ENCODE measurements at places on chromosomes 1 and 21.

- DNase-seq: no peak
Observed at GRCh38 chr1:234307726-234308125, 65.5 kb upstream of the COA6 start.

DNA sequence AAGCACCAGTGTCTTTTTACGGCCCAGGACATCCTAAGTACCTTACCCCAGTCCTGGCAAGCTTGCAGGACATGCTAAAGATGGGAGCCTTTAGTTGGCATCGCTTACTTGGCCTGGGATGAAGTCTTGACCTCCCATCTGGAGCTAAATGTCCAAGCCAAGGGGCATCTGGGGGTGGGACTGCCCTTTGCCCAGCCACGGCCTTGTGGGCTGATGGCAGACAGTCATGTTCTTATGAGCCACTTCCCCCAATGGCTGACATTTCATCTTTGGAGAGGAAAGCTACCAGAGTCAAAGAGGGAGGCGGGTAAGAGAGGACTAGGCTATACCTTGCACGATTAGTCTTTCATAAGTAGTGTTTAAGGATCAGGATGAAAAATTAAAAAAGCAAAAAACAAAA is 32.2 kb downstream of the OPTC start:
- no peak for DNase-seq

- no peak for DNase-seq
Observed at GRCh38 chr21:19275065-19275464, 871.5 kb upstream of the TMPRSS15 start.

DNA sequence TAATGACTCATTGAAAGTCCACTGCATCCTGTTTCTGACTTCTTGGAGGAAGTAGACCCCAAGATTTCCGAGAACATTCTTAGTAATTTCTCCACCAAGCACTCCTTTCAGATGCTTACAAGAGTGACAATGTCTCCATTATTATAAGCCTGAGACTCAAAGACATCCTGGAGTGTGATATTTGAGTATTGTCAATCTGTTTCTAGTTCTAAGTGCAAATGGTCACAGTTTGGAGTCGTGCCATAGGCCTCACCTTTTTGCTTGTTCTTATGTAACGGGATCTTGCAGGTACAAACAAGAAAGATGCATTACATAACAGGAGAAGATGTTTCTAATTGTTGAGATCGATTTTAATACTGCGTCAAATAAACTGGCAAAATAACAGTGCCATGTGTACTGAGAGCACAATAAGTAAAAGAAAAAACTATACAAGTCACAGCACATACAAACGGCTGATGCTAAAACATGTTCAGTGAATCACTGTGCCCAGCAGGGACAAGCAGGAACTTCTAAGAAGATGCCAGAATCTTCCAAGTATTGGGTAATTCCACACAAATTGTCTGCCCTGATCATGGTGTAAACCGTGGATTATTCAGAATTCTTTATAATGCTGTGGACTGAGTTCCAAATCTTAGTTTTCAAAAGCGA is 54.1 kb downstream of the CD2 start:
- DNase-seq: no peak

DNA sequence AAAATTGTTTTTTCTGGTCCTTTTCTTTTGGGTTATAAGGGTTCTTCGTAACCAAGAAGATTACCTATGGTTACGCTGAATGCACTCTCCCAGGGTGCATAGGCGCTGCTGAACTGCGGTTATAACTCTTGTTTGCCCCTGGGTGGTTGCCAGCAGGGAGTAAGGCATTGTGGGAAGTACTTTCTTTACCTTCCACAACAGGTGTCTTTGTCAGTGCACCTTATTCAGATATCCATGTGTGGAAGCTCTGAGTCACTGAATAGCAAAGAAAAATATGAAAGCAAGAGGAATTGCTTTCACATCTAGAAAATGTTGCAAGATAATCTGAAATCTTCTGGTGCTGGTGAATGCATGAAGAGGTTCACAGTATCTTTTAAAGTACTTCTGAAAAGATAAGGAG is 124.4 kb upstream of the CACYBP start:
- no peak for DNase-seq

GRCh38 chr21:35408401-35408800 is 359.3 kb upstream of the RUNX1 start:
- DNase-seq: no peak

- DNase-seq: no peak
Observed at GRCh38 chr1:55155522-55155921, 59.6 kb downstream of the USP24 start.

- no peak for DNase-seq
Observed at GRCh38 chr1:109240158-109241152, 8.9 kb upstream of the CELSR2 start.
